Effector memory CD8-positive, alpha-beta T cell (primary cell): ENCODE measurements at places on chromosomes 16 and 17.
A peak's percentile ranks its signal among the peaks of the same experiment; 100 is the strongest.

- H3K27ac ChIP-seq, result peak overlapping the region; percentile 78
- peaks cover 16% of the 10 kb centered on the region for H3K36me3 ChIP-seq
- peak; percentile 12 for DNase-seq
- no peaks in the 10 kb centered on the region for H3K27me3 ChIP-seq
Observed at GRCh38 chr16:3819746-3820724, 60.5 kb downstream of the CREBBP start.

DNA sequence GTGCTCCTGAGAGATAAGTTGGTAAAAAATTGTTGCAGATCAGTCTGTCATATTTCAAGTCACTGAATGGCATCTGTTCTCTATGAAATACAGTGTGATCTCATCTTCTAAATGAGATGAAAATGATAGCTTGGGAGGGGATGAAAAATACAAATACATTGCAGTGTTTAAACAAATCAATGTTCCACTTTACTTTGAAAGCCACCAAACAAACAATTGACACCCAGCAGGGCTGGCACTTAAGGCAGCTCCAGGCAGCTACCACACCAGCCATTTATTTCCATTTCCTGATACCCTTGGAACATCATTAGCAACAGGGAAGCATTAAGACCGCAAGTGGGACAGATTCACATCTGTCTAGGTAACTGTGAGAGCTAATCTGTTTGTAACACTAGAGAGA is 827.6 kb upstream of the KIF2B start:
- H3K4me1 ChIP-seq, result no peaks in the 10 kb centered on the region
- no peak overlapping the region for H3K4me3 ChIP-seq
- no peaks in the 10 kb centered on the region for H3K27me3 ChIP-seq

GRCh38 chr16:14196011-14196410 is 124.9 kb downstream of the MRTFB start:
- H3K4me1 ChIP-seq, result peaks cover 25% of the 10 kb centered on the region
- no peak for DNase-seq
- no peaks in the 10 kb centered on the region for H3K27me3 ChIP-seq

DNA sequence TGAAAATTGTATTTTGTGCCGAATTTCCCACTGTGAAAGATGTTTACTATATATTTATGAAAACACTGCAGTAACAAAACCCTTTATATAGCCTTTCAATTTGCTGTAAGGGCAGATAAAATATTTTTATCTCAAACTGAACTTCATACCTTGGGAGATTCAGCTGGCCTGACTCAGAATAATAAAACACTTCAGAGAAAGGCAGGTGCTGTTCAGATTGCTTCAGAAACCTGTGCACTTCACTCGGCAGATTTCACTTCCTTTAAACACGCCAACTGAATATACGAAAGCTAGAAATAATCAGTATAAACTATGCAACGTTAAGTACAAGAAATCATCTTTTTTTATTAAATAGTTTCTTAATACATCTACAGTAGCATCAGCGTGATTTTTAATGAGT is 839.1 kb upstream of the RBFOX1 start:
- no peaks in the 10 kb centered on the region for H3K4me1 ChIP-seq
- H3K4me3 ChIP-seq, result no peak overlapping the region
- no peak for DNase-seq
- no peak overlapping the region for H3K27ac ChIP-seq

DNA sequence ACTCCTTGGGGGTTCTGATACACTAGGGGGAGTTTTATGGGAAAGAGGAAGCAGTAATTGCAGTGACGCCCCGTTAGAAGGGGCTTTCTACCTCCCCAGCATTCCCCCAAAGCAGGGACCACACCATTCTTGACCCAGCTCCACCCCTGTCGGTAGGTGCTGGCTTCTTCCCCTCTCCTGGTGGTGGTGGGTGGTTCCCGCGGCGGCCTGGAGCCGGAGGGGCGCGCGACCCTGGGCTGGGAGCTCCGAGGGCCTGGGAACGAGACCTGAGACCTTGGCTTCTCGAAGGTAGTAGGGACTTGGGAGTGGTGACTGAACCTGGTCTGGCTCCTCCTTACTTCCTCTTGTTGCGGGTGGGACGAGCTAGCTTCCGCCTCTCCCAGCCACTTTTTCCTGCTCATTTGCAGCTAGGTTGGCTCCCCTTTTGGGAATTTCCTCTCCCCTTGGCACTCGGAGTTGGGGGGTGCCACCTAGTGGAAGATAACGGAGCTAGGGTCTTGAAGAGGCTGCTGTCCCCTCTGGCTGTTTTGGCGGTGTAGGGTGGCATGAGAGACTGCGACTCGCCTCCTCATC is 438 bp downstream of the GRN start:
- peaks cover 15% of the 10 kb centered on the region for H3K27me3 ChIP-seq
- H3K4me1 ChIP-seq, result peaks cover 29% of the 10 kb centered on the region
- DNase-seq, result peak; percentile 31
- H3K27ac ChIP-seq, result peak overlapping the region; percentile 20
- peak overlapping the region; percentile 87 for H3K4me3 ChIP-seq
- peaks cover 6% of the 10 kb centered on the region for H3K36me3 ChIP-seq

DNA sequence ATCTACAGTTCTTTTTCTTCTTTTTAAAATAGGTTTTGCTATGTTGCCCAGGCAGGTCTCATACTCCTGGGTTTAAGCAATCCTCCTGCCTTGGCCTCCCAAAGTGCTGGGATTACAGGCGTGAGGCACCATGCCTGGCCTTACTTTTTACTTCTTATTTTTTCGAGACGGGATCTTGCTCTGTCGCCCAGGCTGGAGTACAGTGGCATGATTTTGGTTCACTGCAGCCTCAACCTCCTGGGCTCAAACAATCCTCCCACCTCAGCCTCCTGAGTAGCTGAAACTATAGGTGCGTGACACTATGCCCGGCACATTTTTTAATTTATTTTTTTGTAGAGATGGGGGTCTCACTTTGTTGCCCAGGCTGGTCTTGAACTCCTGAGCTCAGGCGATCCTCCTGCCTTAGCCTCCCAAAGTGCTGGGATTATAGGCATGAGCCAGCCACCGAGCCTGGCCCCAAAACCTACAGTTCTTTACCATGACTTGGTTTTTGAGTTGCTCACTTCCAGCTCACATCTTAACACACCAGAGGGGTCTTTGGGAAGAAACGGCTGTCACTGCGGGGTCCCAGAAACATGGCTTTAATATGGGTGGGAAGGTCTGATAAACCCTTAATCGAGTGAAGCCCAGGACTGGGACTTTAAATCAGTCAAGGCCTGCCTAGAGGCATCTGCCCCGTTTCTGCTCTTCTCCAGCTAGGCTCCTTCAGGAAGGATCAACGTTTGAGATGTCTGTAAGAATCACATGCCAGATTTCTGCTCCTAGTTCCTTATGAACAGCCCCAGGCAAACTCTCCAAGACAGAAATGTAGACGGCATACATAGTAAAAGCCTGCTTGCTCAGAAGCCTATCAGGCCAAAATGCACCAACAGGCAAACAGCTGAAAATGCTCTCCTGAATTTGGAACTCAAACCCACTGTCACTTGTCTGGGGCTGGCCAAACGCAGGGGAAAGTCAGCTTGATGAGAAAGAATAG is 91.7 kb upstream of the TOB1 start:
- H3K27me3 ChIP-seq, result peaks cover 17% of the 10 kb centered on the region
- peaks cover 4% of the 10 kb centered on the region for H3K36me3 ChIP-seq
- H3K4me3 ChIP-seq, result no peak overlapping the region
- H3K27ac ChIP-seq, result no peak overlapping the region
- DNase-seq, result no peak
- H3K4me1 ChIP-seq, result peaks cover 7% of the 10 kb centered on the region

DNA sequence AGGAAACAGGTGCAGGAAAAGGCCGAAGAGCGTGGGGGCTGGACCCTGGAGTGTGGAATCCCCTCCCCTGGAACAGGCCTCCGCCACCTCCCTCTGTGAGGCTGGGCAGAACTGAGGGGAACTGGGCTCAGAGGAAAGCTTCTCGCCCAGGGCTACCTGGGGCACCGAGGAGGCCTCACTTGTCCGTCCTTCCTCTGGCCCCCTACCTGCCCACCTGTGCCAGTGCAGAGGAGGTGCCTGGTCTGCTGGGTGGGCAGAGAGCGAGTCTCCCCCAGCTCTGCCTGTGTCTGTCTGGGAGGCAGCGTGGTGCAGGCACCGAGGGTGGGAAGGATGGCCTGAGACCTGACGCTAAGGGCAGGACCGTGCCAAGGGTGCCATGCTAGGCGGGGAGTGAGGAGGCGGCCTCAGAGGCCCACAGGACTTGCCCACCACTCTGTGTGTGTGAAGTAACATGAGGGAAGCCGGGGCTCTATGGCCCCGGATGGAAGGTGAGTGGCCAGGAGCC is 42.2 kb downstream of the ZFPM1 start:
- no peak overlapping the region for H3K4me3 ChIP-seq
- H3K27me3 ChIP-seq, result no peaks in the 10 kb centered on the region
- H3K4me1 ChIP-seq, result peaks cover 7% of the 10 kb centered on the region
- H3K36me3 ChIP-seq, result peaks cover 45% of the 10 kb centered on the region
- H3K27ac ChIP-seq, result no peak overlapping the region
